Smooth muscle cell of bladder (primary cell): ENCODE measurements at places on chromosomes 7 and 10. TPM values are rescaled to one million over a fixed set of nuclear protein-coding genes. Genes with fewer than 3 reads are reported as not detected.

C10orf67 gene
- 0.14 TPM in 1 of 2 replicates, not detected in the other for total RNA-seq

CYP2C9 gene
- not detected in 2 replicates for total RNA-seq

CHAT gene
- not detected in 2 replicates for total RNA-seq

CRPPA gene
- 1.3 and 1.8 TPM in 2 replicates for total RNA-seq

HSPA14 gene
- 10.4 and 11.9 TPM in 2 replicates for total RNA-seq

CPA5 gene
- not detected in 2 replicates for total RNA-seq

ACSL5 gene
- 1.7 and 2.2 TPM in 2 replicates for total RNA-seq

GIMAP7 gene
- 0.09 TPM in 1 of 2 replicates, not detected in the other for total RNA-seq
